SK-N-SH (cell line): ENCODE measurements at places on chromosomes 2 and 18.

- no peak for DNase-seq
These were observed 22.2 kb upstream of the ETAA1 start for GRCh38 chr2:67374949-67375348.

GRCh38 chr2:179711375-179711774, 150.0 kb downstream of the ZNF385B start:
- no peak for DNase-seq

DNA sequence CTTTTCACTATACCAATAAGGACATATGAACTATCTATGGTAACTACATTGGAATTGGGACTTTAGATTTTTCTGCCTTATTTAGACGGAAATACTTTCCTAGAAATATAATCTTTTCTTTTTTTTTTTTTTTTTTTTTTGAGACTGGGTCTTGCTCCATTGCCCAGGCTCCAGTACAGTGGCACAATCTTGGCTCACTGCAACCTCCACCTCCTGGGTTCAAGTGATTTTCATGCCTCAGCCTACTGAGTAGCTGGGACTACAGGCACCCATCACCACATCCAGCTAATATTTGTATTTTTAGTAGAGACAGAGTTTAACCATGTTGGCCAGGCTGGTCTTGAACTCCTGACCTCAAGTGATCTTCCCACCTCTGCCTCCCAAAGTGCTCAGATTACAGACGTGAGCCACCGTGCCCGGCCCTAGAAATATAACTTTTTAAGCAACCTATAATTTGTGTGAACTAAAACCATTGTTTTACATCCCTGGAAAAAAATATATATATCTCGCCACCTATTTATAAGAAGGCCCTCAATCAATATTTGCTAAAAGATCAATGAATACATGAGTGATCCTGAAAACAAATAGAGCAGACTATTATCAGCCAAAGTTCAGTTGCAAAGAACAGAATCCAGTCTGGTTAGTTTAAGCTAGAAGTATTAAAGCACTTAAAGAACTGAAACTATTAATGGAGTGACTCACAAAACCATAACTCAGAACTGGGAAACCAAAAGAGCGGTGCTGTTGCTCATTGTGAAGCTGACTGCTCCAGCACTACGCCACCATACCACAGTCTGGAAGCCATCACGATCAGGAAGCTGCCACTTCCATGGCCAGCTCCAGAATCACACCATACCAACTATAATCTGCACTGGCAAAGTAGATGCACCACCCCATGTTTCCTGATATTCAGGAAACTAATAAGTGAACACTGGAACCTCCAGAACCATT, 8.4 kb upstream of the HNRNPLL start:
- DNase-seq: no peak

- DNase-seq: no peak
These were observed 198.5 kb upstream of the LRATD1 start for GRCh38 chr2:14433946-14434495.

GRCh38 chr18:56992777-56993176, 154.1 kb upstream of the BOD1L2 start:
- no peak for DNase-seq

DNA sequence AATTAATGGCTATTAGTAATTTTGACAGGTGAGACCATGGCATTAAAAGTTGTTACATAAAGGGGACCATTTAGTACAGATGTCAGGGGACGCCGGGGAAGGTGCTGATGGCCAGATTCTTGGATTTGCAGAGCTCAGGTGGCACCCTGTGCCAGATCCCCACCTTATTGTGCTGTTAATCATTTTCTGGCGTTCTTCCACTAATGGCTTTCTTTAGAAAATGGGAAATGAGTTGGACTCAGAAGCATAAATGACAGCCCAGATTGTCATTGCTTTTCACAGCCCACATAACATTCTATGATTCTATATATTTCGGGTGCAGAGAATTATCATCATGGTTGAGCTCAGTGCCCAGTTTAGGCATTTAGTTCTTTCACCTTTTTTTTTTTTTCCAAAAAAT, 257.2 kb upstream of the TCF4 start:
- DNase-seq: no peak

DNA sequence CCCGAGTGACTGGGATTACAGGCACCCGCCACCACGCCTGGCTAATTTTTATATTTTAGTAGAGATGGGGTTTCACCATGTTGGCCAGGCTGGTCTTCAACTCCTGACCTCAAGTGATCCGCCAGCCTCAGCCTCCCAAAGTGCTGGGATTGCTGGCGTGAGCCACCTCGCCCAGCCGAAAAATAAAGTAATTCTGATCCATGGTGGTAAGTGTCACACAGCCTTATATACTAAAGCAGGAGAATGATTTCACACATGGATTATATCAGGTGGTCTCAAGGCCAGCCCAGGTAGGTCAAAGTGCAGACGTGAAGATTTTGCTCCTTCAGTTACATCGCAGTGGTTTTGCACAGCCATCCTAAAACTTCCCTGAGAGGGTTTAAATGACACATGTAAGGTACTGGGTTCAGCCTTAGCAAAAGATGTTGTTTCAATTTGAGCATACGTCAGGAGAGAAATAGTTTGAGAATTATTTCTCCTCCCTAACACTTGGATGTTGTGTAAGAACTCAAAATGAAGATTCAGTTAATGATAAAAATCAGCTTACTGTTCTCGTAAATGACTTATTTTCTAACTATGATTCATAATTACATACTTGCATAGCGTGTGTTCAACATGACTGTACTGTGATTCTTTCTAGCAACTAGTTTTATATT, 93.0 kb upstream of the SLC39A10 start:
- DNase-seq: no peak

GRCh38 chr2:27833931-27834330, 56.3 kb downstream of the RBKS start:
- DNase-seq: no peak

GRCh38 chr18:9925369-9925768, 11.6 kb downstream of the VAPA start:
- no peak for DNase-seq

DNA sequence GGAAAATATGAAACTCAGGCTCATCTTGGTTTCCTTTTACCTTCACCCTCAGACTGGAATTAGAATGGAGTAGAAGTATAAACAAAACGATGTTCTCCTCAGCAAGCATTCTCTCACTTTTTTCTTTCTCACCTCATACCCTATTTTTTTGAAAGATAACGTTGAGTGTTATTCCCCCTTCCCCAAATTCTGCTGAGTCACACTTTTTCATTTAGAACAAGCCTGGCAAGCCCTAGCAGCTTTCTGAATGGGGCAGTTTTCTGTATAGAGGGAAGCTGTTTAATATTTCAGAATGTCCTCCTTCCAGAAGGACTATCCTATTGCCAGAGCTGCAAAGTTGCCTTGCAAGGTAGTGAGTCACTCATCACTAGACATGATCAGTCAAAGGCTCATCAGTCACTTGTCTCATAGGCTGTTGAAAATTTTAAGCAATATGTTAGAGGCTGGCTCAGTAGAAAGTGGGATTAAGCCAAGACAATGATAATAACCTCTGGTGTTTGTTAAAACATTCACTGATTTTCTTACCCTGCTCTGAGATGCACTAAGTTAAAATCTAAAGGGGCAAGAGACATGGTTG, 416.1 kb downstream of the RNF144A start:
- DNase-seq: no peak

DNA sequence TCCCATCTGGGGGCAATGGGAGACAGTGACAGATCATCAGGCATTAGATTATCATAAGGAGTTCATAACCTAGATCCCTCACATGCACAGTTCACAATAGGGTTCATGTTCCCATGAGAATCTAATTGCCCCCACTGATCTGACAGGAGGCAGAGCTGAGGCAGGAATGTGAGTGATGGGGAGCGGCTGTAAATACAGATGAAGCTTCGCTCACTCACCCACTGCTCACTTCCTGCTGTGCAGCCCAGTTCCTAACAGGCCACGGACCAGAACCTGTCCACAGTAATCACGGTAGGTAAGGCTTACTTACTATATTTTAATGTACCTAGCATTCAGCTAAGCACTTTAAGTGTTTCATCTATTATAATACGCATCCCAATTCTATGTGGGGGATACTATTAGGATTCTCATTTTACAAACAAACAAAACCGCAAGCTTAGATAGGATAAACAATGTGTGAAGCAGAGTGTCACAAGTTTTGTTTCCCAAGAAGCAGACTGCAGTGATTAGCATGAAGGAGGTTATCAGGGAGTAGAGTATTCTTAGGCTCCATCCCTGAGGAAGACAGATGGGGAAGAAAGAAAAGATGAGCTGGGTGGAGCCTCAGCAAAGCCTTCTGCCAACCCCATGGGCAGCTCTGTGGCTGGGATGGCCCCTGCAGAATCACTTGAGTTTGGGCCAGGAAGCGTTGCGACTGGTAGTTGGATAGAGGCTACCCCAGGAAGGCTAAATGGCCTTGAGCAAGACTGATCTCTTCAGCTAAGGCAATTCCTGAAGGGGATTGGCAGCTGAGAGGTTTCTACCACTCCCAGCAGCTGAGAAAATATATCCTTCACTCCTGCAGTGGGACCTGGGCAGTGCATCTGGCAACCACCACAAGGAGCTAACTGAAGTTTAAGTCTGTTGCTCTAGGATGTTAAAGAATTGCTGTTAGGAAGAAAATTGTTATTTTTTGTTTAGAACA, 133.1 kb downstream of the MREG start:
- no peak for DNase-seq

- DNase-seq: no peak
These were observed 119.0 kb downstream of the ARL4C start for GRCh38 chr2:234377761-234378391.

GRCh38 chr2:109065391-109065734, 63.6 kb upstream of the SH3RF3 start:
- DNase-seq: no peak

GRCh38 chr2:233728723-233729301, at the start of gene UGT1A3:
TSS of gene UGT1A3 (plus strand) at chr2:233729042. CDS start at chr2:233729127, 85 bp downstream.
- no peak for DNase-seq

GRCh38 chr2:150075831-150076230, 411.6 kb downstream of the RND3 start:
- no peak for DNase-seq

GRCh38 chr2:86518481-86518880, 44.8 kb downstream of the CHMP3 start:
- DNase-seq: peak; percentile 24

- no peak for DNase-seq
These were observed 21.5 kb upstream of the DAW1 start for GRCh38 chr2:227849906-227850305.

- no peak for DNase-seq
These were observed 145.4 kb upstream of the RIOK3 start for GRCh38 chr18:23307567-23308295.

GRCh38 chr2:200471324-200471848, 38.5 kb downstream of the KCTD18 start:
- peak; percentile 71 for DNase-seq

DNA sequence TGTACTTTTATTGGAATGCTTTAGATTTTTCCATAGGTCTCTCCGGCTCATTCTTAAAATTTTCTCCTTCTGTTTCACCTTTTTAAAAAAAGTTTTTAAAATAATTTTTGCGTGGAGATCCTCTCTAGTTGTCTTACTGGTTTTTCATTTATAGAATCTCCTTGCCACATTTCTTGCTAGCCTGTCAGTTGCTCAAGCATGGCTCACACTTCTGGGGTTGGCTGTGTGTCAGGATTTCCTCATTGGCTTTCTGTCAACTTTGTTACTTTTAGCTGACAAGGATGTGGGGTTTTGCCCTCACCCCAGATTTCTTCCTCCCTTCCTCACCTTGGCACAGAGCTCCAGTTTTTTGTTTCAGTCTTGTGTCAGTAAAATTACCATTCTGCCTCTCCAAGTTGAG, 124.6 kb downstream of the ZNF407 start:
- no peak for DNase-seq

GRCh38 chr2:9473308-9473984, 905 bp upstream of the IAH1 start:
- DNase-seq: peak; percentile 51

DNA sequence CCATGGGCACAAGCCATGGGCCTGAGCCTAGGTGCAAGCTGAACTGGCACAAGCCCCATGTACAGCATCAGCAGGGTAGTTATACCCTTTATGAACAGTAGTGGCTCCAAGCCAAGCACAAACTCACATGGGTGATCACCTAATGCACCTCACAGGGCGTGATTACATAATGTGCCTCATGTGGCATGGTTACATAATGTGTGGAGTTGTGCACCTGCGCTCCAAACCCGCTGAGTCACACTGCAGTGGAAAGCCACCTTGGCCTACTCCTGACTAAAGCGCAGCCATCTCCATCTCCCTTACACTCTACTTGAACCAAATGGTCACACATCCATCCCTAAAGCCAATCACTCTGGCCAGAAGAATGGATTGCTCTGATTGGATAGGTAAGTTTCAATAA, 279.7 kb downstream of the MBD2 start:
- DNase-seq: no peak

- no peak for DNase-seq
These were observed 70.8 kb downstream of the FIGN start for GRCh38 chr2:163665051-163665450.

- DNase-seq: no peak
These were observed 125.9 kb downstream of the NFATC1 start for GRCh38 chr18:79521416-79522205.

DNA sequence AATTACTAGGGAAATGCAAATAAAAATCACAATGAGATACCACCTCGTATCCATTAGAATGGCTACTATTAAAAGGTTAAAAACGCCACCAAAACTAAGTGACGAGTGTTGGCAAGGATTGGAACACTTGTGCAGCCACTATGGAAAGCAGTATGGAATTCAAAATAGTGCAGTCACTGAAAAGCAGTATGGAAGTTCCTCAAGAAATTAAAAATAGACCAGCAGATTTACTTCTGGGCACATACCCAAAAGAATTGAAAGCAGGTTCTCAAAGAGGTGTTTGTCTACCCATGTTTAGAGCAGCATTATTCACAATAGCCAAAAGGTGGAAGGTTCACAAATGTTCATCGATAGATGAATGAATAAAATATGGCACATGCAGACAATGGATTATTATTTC, 149.7 kb upstream of the STON1 start:
- DNase-seq: no peak

DNA sequence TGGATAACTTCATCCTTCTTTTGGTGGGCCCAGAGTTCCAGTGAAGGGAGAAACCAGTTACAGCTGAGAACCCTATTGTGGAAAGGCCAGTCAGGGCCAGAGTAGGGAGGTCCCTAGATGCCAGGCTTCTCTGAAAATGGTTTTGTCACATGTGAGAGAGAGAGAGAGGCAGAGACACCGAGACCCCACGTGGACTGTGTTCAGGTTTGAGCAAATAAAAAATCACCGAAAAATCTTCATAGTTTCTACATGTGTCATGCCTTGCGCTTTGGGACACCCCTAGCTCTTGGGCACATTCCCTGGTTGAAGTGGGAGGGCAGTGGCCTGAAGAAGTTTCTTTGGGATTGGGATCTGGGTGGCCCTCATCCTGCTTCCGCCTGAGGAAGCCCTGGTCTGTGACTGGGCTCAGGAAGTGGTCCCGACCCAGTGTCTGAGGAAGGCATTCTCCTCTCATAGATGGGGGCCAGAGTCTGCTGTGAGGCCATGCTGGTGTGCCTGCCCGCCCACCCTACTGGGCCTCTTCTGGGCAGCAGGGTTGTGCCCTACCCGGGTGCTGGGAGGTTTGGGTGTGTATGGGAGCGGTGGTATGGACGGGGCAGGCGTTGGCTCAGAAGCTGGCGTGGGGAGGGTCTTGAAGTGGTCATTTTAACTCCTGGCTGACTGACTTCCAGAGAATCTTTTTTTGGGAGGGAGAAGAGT, 16.1 kb downstream of the NCK2 start:
- DNase-seq: no peak

- DNase-seq: peak; percentile 48
These were observed 58.0 kb upstream of the EML6 start for GRCh38 chr2:54665436-54665856.
